ENCODE measurements at places on chromosomes 1 and 21. TPM values are rescaled to one million over a fixed set of nuclear protein-coding genes. Genes with fewer than 3 reads are reported as not detected.

- DNase-seq, result no peak
Measured at GRCh38 chr1:30986755-30987154, 78.2 kb upstream of the SDC3 start.

- no peak for DNase-seq
Measured at GRCh38 chr1:116751621-116752020, 2.6 kb upstream of the CD2 start.

DNA sequence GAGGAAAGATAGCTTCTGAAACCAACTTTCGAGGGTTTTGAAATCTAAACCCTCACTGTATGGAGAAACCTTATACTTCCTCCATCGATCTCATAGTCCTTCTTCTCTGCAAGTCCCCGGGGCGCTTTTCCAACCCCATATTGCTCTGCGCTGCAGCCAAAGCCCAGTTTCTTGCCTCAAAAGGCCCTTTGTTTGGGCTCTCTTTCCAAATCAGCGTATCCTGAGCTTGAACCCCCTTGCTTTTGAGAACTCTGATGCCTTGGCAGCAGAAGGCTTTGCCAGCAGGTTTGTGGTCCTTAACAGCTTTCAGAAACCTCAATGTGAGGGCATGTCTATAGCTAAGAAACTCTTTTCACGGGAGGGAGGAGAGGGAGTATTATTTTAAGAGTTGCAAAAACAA lies 21.6 kb downstream of the PLPP3 start:
- no peak for DNase-seq

WDR64 gene
- total RNA-seq, result 0.17 TPM

GRCh38 chr1:201288007-201288406 lies 4.7 kb downstream of the PKP1 start:
- no peak for DNase-seq

DNA sequence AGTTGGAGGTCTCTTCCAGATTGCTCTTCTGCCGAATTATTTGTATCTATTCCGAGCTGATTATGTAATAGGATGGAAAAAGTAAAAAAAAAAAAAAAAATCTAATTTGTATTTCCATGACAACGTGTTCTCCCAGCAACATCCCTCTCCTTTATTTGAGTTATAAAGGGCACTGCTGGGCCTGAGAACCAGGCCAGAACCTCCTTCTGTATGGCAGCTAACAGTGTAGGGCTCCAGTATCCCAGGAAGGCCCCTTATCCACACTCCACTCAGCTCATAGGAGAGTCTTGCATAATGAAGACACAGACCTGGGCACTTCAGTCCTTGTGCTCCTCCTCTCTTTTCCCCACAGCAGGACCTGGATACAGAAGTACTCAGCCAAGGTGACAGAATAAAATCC lies 3.7 kb upstream of the IPO9 start:
- no peak for DNase-seq
